Stimulated activated CD8-positive, alpha-beta memory T cell treated with anti-CD3 and anti-CD28 coated beads, Interleukin-2, amount 100 ng/mL, for 1 hour (primary cell): ENCODE measurements at places on chromosomes 12 and 14.

GRCh38 chr12:54585243-54585642 is 3.2 kb downstream of the PPP1R1A start:
- no peak for DNase-seq

- DNase-seq: no peak
Measured at GRCh38 chr12:89369166-89369565, 16.9 kb upstream of the DUSP6 start.

DNA sequence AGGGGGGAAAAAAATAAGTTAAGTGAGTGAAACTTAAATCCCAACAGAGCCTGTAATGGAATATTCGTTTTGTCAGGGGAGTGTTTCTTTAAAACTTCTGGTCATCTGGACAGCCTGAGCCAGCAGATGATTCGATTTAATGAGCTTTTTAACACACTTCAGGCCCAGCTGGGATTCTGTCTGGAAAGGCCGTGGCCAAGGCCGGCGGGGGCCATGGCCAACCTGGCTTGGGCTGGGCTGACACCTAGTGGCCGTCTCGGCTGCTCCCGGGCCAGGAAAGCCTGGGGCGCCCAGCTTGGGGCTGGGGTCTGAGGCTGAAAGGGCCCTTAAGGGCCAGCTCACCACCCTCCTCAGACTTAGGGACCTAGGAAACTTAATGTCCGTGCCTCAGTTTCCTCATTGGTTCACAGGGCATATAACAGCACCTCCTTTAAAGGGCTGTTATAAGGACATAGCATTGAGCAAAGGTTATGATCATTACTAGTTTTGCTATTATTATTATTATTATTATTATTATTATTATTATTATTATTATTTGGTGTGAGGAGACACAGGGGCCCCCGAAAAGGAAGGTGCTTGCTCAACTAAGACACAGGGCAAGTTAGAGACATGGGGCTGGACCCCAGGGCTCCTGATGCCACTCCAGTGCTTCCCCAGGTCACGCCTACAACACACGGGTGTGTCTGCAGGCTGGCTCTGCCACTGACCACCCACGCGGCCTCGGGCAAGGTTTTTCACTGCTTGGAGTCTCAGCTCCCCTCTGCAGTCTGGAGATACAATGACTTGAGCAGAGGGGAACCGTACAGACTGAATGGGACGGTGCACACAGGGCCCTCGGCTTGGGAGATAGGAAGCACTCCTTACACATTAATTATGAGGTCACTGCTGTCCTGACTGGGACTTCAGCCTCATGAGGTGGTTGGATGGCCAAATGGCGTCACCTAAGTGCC is 84.0 kb downstream of the SYNE3 start:
- DNase-seq: no peak

DNA sequence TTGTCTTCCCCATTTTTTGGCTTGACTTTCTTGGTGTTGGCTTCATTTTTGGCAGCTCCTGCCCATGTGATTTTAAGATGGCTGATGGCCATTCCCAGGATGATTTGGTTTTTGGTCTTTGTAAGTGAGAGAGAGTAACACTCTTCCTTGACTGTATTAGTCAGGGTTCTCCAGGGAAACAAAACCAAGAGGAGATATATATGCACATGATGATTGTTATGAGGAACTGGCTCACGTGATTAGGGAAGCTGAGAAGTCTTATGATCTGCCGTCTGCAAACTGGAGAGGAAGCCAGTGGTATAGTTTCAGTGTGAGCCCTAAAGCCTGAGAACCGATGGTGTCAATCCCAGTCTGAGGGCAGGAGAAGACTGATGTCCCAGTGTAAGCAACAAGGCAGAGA is 146.6 kb downstream of the NRXN3 start:
- no peak for DNase-seq

GRCh38 chr12:110578694-110579534 is 4.2 kb downstream of the PPTC7 start:
- DNase-seq: no peak

GRCh38 chr14:88463318-88463717 is 77.9 kb downstream of the SPATA7 start:
- DNase-seq: no peak

DNA sequence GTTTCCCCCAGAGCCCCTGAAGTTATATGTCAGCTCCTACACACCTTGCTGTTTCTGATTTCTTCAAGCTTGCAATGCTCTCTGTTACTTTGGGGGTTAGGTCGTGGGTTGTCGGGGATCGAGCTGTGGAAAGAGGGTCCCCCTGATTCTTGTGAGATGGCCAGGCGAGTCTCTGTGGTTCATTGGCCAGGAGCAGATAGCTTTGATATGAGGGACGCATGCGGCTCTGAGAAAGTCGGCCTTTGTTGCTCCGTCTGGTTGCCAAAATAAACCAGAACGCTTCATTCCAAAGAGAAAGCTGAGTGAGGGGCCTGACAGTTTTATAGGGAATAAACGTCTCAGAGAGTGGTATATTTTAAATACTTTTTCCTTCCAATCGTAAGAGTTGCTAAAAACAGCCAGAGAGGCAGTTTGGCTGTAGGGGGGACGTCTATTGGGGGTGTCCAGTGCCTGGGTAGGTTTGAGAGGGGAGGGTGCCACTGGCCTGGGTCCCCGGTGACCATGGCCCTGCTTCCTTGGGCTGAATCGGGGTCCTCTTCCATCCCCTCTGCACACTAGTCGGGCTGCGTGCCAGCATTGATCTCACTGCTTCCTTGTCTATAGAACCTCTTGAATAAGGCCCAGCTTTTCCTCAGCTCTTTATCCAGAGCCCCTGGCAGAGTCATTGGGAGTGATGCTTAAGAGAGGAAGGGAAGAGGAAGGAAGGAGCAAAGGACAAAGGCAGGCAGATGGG is 18.9 kb downstream of the CCND2 start:
- DNase-seq: no peak

GRCh38 chr12:52239767-52240166 is 6.7 kb downstream of the KRT7 start:
- DNase-seq: no peak

- no peak for DNase-seq
Measured at GRCh38 chr12:13880613-13881012, 100.8 kb downstream of the GRIN2B start.

DNA sequence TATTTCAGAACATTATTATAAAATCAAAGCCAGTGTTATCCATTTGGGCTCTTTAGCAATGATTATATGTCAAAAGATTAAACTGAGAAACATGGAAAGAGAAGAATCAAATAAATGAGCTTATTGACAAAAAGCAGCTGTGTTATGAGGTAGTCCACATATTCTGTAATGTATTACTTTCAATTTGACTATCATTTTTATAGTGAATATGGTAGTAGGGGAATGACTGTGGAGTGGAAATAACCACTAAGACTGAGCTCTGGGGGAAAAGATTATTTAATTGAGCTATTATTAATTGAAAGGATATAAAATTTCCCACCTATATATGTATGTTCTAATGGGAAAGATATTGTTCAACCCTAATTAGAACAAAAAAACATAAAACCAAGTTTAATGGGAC is 381.3 kb downstream of the TMTC2 start:
- no peak for DNase-seq

DNA sequence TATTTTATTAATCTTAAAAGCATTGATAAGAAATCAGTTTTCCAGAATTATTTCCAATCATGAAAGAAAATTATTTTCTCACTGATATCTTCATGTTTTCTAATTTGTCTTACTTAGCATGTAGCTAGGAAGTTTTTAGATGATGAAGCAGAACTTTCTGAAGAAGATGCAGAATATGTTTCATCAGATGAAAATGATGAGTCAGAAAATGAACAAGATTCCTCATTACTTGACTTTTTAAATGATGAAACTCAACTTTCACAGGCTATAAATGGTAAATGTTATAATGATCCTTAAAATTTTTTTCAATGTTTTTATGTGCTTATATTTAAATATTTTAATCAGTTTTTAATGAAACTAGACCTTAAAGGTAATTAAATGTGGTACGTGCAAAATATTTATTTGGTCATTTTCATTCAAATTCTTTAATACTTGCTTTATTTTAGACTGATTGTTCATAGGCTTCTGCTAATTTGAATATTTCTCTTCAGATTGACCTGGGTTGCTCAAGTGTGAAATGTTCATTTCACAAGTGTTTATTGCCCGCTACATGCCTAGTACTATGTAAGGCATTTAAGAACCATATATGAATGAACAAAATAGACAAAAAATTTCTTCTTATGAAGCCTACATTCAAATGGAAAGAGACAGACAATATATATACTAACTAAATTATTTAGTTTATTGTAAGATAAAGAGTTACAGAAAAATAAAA is 49.5 kb downstream of the FANCM start:
- no peak for DNase-seq

DNA sequence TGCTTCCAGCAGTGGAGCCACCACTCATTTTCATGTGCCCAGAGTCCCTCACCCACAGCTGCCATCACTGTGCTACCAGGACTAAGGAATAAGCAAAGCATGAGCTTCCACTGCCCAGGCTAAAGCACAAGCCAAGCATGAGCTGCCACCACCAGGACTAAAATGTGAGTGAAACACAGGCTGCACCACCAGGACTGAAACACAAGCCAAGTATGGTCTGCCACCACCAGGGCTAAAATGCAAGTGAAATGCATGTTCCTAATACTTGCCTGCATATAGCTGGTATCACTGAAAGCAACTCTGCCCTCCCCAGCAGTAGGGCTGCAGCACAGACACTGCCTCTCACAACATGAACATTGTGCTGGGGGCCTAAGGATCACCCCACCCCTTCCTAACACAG is 30.0 kb downstream of the CEP83 start:
- DNase-seq: no peak

DNA sequence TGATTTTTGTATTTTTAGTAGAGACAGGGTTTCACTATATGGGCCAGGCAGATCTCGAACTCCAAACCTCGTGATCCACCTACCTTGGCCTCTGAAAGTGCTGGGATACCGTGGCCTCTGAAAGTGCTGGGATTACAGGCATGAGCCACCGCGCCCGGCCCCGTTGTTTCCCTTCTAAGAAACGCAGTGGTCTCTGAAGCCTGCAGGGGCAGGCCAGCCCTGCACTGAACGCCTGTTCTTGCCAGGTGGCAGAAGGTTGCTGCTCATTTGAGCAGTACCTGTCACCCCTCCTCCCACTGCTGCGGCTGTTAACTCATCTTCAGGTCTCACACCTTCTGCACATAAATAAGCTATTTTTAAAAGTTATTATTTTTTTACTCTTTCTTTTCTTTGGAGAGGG is 24.3 kb downstream of the GPRC5A start:
- DNase-seq: no peak

- DNase-seq: no peak
Measured at GRCh38 chr12:15664491-15664890, 124.7 kb downstream of the EPS8 start.

- DNase-seq: no peak
Measured at GRCh38 chr14:74737753-74738325, 24.9 kb downstream of the FCF1 start.

DNA sequence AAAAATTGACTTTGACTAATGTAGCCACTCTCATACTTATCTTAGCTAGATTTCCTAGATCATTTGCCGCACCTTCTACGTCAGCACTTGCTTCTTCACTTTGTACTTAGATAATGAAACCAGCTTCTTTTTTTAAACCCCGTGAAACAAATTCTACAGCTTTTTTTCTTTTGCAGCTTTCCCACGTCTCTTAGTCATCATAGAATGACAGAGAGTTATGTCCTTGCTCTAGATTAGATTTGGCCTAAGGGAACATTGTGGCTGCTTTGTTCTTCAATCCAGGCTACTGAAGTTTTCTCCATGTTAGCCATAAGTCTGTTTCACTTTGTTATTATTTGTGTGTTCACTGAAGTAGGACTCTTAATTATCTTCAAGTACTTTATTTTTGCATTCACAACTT is 94.9 kb downstream of the SLCO1A2 start:
- no peak for DNase-seq

DNA sequence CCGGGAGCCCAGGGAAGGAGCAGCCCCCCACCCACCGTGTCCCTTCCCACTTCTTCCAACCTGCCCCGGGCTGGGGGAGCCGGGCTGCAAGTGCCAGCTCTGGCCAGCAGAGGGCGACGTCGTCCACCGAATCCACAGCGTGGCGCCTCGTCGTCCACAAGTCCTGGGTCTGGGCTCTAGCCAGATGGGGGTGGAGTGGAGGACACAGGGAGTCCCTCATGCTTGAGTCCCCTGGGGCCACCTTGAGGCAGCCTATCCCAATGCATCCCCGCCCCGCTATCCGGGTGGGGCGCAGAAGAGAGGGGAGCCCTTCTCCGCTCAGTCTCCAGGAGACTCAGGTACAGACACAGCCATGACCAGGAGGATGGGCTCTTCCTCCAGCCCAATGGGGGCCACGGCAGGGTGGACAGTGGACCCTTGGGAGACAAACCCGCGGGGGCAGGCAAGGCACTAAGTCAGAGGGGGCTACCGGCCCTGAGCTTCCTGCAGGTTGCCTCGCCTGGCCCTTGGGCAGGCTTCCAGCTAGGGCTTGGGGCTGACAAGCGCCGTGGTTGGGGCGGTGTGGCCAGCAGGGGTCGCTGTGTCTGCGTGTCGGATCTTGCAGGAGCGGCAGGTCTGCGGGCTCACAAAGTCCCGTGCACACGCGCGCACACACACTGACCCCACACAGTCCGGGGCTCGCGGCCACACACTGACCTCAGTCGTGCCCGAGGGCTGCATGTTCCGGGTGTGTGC is 5.5 kb downstream of the AQP5 start:
- DNase-seq: peak; percentile 83

- no peak for DNase-seq
Measured at GRCh38 chr12:120438495-120439198, 734 bp downstream of the COX6A1 start.

DNA sequence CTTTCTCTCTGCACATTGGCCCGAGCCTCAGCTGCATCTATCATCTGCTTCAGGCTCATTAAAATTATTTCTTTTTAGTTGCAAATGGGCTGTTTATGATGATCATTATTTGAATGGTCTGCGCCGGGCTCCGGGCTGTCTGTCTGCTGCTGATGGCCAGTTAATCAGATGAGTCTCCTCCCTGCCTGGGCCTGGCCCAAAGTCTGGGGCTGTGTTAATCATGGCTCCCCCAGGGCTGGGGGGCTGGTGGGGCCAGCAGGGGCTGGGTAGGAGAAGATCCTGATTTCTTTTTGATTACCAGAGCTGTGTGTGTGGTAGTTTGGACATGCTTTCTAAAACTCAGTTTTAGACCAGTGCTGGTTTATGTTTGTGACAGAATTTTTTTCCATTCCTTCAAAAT is 159.1 kb downstream of the PHETA1 start:
- DNase-seq: no peak

DNA sequence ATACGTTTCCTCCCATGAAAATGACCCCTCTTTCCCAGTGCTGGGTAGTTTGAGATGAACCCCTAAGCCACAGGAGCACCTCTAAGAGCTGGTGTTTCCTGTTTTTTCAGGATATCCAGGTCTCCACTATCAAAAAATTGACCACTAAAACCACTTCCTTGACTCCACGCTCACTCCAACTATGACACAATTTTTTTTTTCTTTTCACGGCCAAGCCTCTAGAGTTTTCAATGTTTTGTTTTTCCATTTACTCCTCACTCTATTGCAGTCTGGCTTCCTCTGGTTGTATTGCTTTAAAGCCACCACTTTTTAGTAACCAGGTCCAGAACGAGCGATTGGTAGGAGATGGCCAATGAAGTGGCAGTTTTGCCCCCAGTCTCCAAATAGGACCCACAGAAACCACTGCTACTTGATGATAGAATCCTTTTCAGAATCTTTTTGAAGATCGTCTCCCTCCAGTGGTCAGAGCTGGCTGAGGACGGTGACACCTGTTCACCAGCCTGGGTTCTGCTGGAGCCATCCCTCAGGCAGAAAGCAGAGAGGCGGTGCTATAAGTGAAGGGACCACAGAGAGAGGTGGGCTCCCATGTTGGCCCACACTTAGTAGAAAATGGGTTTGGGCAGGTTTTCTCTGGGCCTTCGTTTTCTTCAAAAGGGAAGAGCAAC is 454.4 kb downstream of the VRK1 start:
- DNase-seq: no peak
